ENCODE measurements at places on chromosomes 3 and 15.

GRCh38 chr3:29512641-29513040 is 231.8 kb downstream of the RBMS3 start:
- DNase-seq = no peak

DNA sequence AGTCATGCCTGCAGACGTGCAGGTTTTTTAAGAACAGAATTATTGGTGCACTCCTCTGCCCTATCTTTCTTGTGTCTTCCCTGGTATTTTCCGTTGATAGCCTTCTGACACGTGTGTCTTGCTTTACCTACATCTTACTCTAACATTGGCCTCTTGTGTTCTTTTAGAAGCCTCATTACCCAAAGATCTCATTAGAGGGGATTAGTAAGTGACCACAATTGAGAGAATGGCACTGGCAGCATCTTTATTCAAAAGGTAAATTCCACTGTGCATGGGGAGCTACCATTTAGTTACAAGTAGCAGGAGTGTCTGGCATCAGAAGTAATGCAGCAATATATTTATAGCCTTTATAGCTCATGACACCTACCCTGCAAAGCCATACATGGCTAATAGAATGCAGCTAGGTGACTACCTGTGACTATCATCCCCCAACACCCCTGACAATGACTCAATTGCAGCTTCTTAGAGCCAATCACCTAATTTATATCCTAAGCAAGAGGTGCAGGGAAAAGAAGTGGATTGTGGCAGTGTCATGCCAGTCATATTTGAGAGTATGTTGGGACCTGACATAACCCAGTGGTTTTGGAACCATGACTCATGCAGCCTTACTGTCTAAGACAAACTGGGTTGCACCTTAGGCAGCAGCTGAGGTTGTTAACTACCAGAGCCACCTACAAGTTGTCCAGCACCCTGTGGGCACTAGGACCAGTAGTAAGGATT is 164.8 kb downstream of the GRM7 start:
- DNase-seq = peak; percentile 62

- no peak for DNase-seq
These were observed 19.9 kb downstream of the TATDN2 start for GRCh38 chr3:10268116-10268515.

GRCh38 chr3:13863965-13864595 is 15.8 kb downstream of the WNT7A start:
- DNase-seq = no peak

DNA sequence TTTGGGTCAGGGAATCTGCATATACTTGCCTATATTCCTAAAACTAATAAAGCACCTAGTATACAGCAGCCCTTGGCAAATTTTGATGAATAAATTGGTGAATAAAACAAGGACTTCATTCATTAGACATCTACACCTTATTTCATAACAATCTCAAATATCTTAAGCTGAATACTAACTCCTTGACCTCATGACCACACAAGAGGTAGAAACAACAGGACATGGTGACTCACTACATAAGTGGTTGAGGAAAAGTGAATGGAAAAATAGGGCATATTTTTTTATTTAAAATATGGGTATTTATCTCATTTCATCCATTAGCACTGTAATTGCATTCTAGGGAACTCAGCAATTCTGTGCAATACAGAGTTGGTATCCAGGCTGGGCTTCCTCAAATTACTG is 7.8 kb upstream of the STAC start:
- no peak for DNase-seq

- DNase-seq = peak; percentile 98
These were observed 642 bp downstream of the ZBTB11 start for GRCh38 chr3:101676216-101676764.

- no peak for DNase-seq
These were observed 166.7 kb upstream of the PRICKLE2 start for GRCh38 chr3:64392001-64392400.

- DNase-seq = no peak
These were observed 453 bp upstream of the CCDC14 start for GRCh38 chr3:123961508-123961856.

DNA sequence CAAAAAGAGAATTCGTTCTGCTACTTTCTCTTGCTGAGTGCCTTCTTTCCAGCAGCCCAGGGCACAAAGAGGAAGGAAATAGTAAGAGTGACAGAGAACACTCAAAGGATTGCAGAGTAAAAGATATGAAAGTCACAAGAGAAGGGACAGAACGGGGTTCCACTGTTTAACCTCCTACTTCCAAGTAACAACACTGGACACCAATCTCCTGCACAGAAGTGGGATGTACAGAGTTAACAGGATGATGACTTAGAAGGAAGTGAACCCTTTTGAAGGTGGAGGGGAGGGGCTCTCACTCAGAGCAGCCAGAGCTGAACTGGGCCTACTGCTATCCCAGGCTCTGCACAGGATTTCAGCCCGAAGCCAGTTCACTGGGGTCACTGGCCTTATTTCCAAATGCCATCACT is 130.1 kb upstream of the PRICKLE2 start:
- DNase-seq = peak; percentile 19

DNA sequence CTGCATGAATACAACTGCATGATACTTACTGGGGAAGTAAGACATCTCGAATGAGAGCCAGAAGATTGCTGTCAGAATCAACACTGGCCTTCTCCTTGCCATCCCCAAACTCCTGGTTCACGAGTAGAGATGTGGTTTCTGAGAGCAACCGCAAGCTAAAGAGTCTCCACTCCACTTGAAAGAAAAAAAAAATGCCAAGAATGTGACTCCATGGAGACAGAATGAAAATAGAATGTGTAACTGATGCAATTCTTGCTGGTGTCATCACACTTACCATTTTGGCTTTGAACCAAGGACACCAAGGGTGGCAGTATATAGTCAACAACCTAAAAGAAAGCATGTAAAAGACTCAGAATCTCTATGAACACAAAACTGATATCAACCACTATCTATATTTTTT is 280.4 kb downstream of the ULK4 start:
- DNase-seq = no peak

- DNase-seq = no peak
These were observed 67.7 kb downstream of the SLC30A4 start for GRCh38 chr15:45454814-45455213.

- no peak for DNase-seq
These were observed 475.4 kb downstream of the AGBL1 start for GRCh38 chr15:86555098-86555497.

GRCh38 chr3:27653803-27654558 is 68.1 kb downstream of the EOMES start:
- DNase-seq = no peak

- DNase-seq = no peak
These were observed 8.8 kb upstream of the ANKDD1A start for GRCh38 chr15:64902863-64903262.

GRCh38 chr15:57398336-57398735 is 22.0 kb downstream of the CGNL1 start:
- DNase-seq = no peak

GRCh38 chr15:88882785-88883184 is 12.6 kb downstream of the HAPLN3 start:
- no peak for DNase-seq

DNA sequence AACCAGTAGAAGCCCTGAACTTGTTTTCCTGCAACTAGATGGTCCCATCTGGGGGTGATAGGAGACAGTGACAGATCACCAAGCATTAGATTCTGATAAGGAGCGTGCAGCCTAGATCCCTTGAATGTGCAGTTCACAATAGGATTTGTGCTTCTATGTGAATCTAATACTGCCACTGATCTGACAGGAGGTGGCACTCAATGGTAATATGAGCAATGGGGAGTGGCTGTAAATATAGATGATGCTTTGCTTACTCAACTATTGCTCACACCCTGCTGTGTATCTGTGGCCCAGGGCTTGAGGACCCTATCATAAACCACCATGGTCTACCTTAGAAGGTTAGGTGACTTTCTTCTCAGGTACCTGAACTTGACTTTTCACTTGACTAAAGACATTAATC is 417.1 kb upstream of the ARHGEF26 start:
- no peak for DNase-seq

- DNase-seq = peak; percentile 22
These were observed 275.5 kb downstream of the MECOM start for GRCh38 chr3:169387751-169388696.

DNA sequence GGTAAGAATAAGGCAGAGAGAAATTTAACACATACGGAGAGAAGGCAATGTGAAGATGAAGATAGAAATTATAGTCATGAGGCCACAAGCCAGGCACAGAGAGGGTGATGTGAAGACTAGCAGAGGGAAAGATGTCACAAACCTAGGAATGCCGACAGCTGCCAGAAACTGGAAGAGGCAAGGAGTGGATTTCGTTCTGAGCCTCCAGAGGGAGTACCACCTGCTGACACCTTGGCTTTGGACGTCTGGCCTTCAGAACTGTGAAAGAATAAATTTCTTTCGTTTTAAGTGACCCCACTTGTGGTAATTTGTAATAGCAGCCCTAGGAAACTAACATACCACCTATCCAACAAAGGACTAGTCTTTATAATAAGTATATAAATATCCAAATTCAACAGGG is 5.0 kb upstream of the SGO1 start:
- DNase-seq = peak; percentile 14

DNA sequence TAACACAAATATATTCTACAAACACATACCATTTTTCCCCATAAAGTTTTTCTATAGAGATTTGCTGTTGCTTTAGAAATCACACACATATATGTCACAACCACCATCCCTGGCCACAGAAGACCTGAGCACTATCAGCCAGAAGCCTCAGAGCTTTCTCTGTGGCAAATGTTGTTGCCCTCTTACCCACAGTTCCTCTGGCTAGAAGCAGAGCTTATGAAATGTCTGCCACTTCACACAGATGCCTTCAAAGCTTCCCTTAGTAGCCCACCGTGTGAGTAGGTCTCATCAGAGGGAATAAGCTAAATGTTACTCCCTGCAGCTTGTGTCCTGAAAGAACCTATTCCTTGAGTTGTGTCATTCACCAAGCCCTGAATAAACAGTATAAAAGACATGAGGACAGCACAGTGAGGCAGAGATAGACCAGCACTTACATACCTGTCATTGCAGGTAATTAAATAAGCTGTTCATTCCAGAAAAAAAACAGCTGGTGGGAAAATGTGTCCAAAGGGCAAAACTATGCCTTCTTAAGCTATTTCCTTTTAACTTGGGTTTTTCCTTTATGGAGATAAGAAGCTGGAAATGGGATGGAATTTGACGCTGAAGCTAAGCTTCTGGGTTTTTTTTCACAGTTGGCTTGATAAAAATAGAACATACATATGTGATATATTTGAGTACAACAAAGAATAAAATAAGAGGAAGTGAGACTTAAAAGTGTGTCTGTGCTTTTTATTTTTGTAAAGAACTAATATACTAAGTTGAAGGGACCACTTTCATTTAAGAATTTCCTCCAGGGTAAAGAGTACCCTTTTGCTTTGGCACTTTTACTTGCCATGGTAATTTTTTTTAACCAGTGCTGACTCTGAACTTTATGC is 391.4 kb downstream of the KCNH8 start:
- DNase-seq = no peak

DNA sequence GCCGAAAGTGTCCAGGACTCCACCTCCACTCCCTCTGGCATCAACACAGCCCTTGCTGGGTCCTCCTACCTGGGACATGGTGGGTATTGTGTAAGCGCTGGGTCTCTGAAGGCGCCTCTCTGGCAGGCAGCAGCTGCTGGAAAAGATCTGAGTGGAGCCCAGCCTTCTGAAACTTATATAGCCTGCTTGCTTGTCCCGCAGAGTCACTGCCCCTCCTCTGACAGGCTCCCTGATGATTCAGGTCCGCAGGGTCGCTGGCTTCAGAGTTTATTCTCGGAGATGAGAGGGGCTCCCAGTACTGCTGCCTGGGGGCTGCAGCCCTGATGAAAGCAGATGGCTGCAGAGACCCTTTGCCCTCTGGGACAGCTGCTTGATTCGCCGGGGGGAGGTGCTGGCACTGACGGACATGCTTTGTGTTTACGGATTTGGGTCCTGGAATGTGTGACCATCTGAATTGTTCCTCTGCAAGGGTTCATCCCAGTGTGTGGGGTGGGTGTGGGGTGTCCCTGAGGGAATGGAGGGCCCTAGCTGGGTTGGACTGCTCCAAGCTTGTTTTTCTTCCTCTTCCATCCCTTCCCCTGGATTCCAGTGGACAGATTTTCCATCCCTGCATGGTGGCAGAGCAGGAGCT is at the start of gene MUSTN1:
TSS of gene MUSTN1 (minus strand) at position 149 of the 631 bp plus-strand sequence. CDS start at position 78, 71 bp downstream.
- DNase-seq = peak; percentile 82

DNA sequence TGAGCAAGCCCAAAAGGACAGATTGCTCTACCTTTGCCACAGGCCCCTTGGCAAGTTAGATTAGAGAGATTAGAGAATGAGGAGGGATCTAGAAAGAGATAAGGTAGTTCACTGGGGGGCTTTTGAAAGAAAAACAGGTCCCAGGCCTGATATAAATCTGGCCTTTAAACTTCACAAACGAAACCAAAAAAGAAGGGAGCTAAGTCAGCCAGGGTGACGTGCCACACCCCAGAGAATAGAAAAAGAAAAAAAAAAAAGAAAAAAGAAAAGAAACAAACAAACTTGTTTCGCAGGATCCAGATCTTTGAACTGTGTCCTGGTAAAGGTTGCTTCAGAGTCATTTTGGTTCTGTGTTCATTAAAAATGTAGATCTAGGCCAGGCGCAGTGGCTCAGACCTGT is 3.6 kb downstream of the KAT2B start:
- DNase-seq = no peak

DNA sequence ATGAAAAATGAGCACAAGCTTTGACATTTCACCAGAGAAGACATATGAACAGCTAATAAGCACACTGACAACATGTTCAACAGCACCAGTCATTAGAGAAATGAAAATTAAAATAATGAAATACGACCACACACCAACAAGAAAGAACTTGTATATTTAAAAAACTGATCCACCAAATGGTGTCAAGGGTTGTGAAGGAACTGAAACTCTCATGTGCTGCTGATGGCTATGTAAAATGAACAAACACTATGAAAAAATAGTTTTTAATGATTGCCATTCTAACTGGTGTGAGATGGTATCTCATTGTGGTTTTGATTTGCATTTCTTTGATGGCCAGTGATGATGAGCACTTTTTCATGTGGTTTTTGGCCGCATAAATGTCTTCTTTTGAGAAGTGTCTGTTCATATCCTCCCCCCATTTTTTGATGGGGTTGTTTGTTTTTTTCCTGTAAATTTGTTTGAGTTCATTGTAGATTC is 193.8 kb downstream of the SCAPER start:
- DNase-seq = no peak

DNA sequence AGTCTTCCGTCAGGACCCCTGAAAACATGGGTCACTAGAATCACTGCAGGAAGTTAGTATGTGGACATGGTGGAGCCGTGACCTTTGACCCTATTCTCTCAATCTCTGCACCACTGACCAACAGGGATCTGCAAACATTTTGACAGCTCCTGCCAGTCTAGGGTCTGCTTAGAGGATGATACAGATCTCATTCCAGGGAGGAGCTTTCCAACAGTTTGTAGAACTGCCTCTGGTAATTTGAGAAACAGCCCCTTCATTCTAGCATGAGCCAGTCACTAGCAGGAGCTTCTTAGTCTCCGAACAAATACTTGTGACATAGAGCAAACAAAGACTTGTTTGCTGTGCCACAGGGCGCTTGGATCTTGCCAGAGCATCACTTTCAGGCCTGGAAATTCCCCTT is 270.3 kb upstream of the CFAP20DC start:
- DNase-seq = peak; percentile 59

GRCh38 chr3:150238048-150238802 is 169.9 kb upstream of the TSC22D2 start:
- DNase-seq = no peak

- no peak for DNase-seq
These were observed 28.9 kb upstream of the DRD3 start for GRCh38 chr3:114207768-114208167.

Measured in neural progenitor cell (in vitro differentiated cells).